IPS DF 19.7 (cell line): ENCODE measurements at places on chromosomes 13 and 19.

DNA sequence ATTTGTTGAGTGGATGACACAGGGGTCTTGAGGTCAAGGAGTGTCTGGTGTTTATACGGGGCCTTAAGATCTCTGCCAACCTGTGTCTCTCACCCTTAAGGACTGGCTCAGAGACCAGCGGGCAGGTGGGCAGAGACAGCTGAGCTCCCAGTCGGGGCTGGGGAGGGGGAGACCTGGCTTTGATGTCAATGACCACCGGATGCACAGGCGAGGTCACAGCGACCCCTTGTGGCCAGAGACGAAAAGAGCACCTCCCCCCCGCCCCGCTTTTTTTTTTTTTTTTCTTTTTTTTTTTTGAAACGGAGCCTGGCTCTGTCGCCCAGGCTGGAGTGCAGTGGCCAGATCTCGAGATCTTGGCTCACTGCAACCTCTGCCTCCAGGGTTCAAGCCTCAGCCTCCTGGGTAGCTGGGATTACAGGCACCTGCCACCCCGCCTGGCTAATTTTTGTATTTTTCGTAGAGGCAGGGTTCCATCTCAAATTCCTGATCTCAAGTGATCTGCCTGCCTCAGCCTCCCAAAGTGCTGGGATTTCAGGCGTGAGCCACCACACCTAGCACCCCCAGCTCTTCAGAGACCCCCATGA lies 12.1 kb upstream of the KLK14 start:
- no peak for DNase-seq

GRCh38 chr19:15656467-15656866 lies 15.8 kb downstream of the CYP4F3 start:
- no peak for DNase-seq

DNA sequence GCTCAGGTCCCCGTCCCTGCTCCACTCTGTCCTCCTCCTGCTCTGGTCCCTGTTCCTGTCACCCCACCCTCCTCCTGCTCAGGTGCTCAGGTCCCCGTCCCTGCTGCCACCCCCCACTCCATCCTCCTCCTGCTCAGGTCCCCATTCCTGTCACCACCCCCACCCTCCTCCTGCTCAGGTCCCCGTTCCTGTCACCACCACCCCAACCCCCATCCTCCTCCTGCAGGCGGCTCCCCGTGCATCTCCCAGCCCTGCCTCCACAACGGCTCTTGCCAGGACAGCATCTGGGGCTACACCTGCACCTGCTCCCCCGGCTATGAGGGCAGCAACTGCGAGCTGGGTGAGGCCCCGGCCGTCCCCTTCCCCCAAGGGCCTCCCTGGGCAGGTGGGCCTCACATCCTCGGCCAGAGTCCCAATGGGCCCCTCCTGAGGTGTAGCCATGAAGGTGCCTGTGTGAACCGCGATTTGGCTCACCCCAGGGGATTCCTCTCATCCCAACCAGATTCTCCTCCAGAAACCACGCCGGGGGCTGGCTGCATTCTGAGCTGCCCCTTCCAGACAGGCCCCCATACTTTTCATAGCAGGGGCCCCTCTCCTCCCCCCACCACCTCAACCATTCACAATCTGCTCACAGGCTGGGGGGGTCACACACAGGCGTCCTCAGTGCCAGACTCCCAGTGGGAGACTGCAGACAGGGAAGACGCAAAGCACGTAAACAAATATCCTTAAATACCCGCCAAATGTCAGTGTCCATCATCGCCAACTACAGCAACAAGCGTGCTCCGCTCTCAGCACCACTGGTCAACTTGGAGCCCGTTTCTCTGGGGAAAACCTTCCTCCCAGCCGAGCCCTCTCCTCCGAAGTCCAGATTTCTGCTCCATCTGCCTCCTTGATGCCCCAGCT lies 4.6 kb downstream of the PROZ start:
- DNase-seq, result no peak

DNA sequence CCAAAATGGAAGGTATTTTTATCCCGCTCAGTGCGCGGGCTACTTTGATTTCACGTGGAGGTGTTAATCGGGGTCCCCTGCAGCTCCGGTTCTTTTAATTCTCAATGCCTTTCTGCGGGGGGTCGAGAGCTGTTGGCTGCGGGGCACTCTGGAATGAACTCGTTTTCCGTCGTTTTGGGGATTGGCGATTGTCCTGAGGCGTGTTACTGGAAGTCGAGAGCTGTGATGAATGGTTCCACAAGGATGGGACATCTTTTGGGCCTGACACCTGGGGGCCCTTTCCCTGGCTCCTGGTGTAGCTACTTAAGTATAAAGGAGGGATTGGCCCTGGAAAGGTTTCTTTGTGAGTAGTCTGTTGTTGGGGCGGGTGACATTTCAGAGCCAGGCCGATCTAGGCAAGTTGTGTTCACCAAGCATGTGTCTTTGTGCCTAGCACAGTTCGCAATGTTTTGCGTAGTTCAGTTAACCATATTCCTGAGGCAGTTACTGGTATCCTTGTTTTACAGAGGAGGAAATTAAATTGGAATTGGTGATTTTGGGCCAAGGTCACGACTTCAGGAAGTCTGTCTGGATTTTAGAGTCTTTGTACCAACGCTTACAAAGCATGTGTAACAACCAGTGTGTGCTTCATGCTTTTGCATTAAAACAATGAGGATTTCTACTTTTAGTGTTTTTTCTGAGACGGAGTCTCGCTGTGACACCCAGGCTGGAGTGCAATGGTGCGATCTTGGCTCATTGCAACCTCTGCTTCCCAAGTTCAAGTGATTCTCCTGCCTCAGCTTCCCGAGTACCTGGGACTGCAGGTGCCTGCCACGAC lies 846 bp downstream of the RPL13A start:
- no peak for DNase-seq

- DNase-seq, result no peak
Measured at GRCh38 chr13:62593804-62594203, 1178.2 kb upstream of the PCDH20 start.

GRCh38 chr13:83333614-83334388 lies 548.5 kb downstream of the SLITRK1 start:
- DNase-seq, result no peak

GRCh38 chr13:95509521-95510310 lies 42.8 kb upstream of the CLDN10 start:
- DNase-seq, result no peak

DNA sequence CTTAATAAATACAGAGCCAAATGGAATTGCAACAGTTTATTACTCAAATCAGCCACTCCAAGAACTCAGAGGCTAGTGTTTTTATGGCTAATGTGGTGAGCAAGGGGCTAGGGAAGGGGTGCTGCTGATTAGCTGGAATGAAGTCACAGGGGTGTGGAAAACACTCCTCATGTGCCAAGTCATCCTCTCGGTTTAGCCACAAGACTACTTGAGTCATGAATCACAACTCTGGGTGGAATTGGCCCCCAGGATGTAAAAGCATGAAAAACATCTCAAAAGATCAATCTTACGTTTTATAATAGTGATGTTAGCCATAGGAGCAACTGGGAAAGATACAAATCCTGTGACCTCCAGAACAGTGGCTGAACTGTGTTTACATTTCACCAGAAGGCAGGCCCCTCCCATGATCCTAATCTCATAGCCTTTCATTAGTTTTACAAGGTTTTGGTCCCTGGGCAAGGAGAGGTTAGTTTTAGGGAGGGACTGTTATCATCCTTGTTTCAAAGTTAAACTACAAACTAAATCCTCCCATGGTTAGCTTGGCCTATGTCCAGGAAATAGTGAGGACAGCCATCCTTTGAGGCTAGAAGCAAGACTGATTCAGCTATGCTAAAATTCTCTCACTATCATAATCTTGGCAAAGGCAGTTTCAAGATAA lies 2020.1 kb upstream of the PCDH20 start:
- DNase-seq, result no peak

DNA sequence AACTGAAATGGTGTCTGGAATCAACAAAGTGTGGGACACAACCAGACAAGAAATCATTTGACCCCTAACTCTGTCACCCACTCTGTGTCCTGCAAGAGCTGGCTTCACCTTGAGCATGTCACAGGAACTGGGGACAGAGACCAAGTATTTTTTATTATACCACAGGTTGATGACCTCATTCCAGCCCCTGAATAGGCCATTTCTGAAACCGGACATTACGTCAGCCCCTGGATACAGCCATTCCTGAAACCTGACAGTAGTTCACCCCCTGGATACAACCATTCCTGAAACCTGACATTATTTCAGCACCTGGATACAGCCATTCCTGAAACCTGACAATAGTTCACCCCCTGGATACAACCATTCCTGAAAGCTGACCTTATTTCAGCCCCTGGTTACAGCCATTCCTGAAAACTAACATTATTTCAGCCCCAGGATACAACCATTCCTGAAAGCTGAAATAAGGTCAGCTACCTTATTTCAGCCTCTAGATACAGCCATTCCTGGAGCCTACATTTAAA lies 47.7 kb upstream of the CACNA1A start:
- no peak for DNase-seq

DNA sequence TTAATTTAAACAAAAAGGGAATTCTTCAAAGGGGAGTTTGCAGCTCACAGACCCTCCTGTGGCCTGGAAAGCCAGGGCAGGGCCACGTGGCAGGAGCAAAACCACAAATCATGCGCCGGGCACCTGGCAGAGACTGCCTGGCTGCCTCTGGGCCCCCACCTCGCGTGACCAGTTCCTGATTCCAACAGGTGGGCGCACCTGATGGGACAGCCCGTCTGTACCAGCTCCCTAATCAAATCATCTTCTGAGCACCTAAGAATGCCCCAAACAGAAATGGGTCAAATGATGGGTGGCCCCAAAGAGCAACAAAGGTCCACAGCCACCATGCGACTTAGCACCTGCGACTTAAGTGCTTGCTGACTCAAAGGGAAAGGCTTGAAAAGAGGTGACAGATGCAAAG lies 9.2 kb downstream of the TMTC4 start:
- DNase-seq, result no peak

GRCh38 chr13:21365574-21365973 lies 93.5 kb downstream of the ZDHHC20 start:
- no peak for DNase-seq

DNA sequence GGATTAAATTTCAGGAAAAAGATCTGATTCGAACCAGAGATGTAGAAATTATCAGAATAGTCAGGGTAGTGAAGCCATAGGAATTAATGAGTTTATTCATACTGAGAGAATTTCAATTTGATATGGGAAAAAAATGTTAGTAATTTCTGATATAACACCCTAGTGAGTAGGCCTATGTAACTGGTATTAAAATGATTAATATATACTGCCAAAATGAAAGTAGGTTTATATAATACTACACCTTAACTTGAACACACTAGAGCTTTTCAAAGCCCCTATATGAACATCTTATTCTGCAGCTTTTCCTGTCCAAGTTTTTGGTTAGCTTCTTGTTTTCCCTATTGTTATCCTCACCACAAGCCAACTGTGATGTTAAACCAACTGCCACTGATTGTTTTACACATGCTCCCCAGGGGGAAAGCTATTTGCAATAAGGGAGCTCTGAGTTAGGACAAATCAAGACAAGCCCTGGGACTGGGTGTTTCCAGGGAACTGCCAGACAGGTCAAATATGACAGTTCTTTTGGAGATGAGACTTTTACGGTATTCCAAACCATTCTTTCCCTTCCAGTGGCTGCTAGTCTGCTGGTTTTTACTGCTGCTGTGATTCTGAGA lies 45.3 kb downstream of the FNDC3A start:
- DNase-seq, result no peak

GRCh38 chr13:74530011-74530410 lies 395.8 kb upstream of the KLF12 start:
- no peak for DNase-seq

GRCh38 chr19:18833141-18833476 lies 1.4 kb downstream of the UPF1 start:
- DNase-seq, result no peak

DNA sequence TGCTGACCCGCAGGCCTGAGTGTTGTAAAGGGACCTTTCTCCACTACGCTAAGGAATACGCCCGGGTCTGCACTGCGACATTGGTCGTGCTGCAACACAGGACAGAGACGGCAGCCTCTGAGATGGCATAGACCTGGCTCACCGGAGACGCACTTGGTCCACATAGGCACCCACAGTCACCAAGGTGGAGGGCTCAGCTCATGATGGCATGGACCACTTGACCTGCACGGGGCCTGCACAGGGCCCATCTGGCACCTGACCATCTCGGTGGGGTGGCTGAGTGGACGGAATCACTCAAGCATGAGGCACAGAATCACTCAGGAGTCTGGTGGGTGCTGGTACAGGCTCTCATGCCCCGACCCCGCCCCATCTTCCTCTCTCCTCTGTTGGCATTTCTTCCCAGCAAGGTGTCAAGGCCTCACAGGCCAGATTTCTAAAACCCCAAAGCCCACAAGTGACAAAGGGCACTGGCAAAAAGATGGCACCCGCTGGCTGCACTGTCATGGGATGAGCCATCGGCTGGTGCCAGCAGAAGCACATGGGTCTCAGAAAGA lies 45.9 kb downstream of the TSHZ3 start:
- DNase-seq, result no peak
